HEK293T (cell line): ENCODE measurements at places on chromosomes 16 and 17.

DNA sequence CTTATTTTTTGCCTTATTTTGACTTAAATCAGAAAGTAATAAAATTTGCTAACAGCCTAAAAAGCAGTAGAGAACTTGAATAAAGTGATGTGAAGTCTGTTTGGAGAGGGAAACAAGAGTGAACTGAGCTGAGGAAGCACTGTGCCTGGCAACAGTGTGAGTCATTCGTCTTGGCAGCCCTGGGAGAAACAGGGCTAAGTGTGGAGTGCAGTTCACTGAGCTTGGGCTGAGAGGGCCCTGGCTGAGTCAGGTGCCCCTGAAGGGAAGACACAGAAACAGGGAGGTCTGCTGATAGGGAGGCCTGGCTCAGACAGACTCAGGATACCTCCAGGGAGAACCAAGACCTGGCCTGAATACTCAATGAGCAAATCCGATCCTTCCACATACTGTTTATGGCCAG is 132.1 kb downstream of the HS3ST4 start:
- DNase-seq = no peak

- DNase-seq = no peak
These were observed 588 bp downstream of the C16orf92 start for GRCh38 chr16:30023586-30023985.

DNA sequence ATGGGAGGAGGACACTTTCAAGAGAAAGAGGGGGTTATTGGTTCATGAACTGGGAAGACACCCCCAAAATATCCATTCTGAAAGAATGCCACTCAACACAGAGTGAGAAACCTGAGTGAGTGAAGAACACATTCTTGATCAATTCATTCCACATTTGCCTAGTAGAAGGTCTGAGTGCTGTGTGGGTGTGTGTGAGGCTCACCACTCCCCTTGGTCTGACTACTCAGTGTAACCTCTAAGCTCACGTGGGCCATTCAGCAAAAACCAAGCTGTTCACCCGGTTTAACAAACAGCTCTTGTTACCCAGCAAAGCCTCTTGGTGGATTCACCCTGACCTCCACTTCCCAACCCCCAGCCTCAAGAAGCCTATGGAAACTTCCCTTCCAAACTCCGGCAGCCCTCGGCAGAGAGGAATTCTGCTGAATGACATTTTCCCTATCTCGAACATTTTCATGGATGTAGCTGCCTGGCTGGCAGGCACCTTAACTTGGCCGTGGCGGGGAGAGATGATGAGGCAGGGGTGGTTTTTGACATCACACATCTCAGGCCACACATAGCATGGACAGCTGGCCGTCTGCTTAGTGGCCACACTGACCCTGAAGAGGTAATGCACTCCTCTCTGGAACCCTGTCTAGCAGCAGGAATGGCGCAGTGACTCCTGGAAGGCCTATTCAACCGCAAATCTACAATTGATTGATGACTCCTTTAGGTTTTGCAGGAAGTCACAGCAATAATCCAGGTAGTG is 11.6 kb downstream of the ST6GALNAC1 start:
- DNase-seq = no peak

DNA sequence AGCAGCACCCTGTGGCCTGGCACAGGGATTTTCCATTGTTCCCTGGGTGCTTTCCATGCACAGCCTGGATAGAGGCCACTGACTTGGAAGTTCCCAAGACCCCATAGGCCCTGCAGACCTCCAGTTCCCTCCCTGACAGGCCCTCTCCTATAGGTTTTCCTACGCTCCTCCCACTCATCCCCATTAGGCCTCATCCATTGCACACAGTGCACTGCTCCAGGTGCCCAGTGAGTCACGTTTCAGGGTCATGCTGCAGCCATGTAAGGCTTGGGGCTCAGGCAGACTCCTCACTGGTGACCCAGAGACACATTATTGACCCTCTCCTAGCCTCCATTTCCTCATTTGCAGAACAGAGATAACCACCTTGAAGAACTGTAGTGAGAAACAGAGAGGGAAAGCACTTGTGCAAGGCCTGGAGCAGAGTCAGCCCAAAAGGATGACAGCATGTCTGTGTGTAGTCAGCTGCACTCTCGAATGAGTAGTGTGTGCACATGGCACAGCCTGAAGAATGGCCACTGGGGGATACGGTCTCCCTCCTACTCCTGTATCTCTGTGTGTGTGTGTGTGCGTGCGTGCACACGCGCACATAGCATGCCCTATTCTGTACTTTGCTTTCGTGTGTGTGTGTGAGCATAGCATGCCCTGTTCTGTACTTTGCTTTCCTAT is 26.8 kb downstream of the DRC3 start:
- no peak for DNase-seq

DNA sequence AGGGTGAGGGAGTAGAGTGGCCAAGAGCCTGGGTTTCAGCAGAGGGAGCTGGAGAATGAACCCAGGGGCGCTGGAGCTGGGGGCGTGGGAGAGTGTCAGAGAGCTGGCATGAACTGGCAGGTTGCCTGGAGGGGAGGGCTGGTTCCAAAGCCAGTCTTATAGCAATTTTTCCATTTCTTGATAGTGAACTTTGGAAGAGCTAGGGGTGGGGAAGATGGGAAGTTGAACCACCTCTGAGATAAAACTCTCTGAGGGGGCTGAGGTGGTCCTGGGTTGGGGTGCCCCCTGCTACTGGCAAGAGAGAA is 36.9 kb downstream of the ADGRG5 start:
- no peak for DNase-seq

GRCh38 chr17:50372222-50372757 is 694 bp downstream of the MRPL27 start:
- DNase-seq = no peak

- no peak for DNase-seq
These were observed 26.2 kb upstream of the SSTR2 start for GRCh38 chr17:73138541-73139138.

DNA sequence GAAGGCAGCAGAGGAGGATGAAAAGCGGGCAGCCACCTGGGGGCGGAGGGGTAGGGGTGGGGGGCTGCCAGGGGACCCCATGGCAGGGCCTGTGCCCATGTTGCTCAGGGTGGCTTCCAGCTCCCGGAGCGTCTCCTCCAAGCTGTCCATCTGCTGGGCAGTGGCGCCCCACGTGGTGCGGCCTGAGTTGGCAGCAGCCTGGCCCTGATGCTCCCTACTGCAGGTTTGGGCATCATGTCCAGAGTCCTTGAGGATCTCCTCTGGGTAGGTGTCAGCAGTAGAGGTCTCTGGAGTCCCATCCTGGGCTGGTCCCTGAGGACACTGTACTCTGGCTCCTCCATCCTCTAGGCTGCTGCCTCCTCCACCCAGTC is 60.9 kb downstream of the SRCIN1 start:
- no peak for DNase-seq

GRCh38 chr17:75011401-75012095 is 922 bp upstream of the MRPL58 start:
- DNase-seq = peak; percentile 52

DNA sequence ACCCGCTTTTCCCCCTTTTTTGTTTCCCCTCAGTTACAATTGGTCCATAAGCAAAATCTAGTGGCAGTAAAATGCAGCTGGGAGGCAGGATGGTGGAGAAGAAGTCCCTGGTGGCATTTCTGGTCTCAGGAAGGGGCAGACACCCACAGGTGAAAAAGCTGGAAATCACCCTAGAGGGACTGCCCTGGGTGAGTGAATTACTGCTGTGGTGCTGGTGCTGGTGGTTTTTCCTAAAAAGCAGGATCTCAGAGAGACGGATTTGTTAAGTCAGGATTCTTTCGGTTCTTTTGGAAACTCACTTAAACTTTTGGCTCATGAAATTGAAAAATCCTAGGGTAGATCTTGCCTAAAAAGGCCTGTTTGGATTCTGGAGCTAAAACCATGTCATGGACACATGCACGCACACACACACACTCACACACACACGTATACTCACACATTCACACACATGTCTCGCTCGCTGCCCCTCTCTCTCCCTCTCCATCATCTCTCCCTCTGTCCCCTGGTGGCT is 65.8 kb downstream of the NKD1 start:
- no peak for DNase-seq

- DNase-seq = no peak
These were observed 1.2 kb downstream of the CYBC1 start for GRCh38 chr17:82449131-82449882.

- no peak for DNase-seq
These were observed 170.2 kb downstream of the RAB11FIP4 start for GRCh38 chr17:31561469-31562375.

- DNase-seq = no peak
These were observed 104.3 kb downstream of the ADAMTS18 start for GRCh38 chr16:77330332-77331042.

DNA sequence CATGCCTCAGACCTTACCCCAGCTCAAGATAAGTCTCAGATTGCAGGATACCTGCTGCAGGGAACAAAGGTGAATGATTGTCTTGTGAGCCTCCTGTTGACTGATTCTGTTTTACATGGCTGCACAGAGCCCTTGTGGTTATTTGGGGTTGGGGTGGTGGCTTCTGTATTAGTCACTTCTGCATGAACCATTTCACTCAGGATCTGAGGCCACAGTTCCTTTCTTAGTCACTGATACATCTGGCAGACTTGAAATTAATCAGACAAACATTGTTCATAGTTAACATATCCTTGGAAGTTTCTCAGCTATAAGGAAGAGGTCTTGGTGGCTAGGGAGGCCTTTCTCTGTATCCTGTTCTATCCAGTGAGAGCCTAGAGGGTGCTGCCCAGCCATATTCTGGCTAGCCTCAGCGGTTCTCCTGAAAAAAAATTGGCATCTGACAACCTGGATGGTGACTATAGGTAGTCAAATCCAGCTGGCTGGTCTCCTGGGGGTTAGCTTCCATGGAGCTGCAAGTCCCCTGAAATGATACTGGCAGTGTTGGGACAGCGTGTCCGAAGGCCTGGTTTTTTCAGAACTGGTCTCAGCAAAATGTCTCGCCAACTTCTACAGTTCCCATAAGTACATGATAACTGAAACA is 8.4 kb upstream of the PLK1 start:
- DNase-seq = no peak

DNA sequence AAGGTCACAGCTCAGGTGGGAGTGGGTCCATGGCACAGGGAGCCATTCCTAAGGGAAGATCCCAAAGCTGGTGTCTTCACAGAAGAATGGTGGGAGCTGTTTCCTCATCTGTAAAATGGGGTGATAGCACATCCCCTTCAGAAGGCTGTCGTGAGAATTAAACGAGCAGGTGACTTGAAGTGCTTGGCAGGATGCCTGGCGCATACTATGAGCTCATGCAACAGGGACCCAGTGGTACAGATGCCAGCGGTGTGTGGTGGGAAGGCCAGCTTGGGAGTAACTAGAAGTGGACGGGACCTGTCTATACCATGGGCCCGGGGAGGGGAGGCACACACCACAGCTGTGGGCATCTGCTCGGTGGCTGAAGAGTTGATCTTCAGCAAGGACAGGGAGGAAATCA is 189.3 kb upstream of the TNRC6C start:
- no peak for DNase-seq

DNA sequence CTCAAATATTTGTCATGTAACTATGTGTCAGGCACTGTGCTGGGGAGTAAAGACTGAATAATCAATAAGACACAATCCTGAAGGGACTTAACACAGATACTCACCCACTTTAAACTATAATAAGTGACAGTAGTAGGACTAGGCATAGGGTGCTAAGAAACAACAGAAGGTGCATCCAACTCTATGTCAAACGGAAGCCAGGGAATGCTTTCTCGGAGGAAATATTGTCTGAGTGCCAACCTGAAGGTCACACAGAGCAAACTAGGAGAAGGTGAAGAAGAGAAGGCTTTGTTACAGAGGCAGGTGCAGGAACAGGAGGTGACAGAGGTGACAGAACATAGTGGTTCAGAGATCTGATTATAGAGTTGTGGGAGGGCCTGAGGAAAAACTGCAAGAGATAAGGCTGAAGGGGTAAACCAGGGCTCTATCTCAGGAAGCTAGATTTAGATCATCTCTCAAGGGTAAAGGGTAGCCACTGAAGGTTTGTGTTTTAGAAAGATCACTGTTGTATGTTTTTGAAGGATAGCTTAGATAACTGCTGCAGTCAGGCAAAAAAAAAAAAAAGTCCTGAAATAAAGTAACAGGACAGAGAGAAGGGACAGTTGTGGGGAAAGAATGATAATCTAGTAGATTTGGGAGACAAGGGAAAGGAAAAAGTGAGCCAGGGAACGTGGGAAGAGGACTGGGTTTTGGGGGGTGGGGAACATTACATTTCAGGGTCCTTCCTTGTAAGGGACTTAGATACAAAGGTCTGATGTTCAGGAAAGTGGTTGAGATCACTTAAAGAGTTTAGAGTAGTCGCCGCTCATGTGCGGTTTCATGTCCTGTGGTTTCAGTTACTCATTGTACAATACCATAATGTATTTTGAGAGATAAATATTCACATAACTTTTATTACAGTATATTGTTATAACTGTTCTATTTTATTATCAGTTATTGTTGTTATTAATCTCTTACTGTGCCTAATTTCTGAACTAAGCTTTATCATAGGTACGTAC is 85.6 kb upstream of the NETO2 start:
- no peak for DNase-seq

DNA sequence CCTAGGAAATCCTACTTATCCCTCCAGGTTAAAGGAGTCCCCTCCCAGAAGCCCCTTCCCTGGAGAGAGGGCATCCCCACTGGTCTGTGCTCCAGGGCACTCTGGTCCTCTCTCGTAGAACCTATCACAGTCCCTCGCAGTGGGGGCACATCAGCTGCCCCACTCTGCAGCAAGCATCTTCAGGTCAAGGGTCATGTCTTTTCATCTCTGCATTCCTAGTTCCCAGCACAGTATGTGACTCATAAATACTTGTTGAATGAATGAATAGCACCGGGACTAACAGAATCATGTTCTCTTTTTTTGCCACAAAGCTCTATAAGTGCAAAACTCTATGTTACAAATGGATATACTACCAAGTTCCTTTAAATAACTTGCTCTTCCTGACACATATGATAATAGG is 36.0 kb downstream of the RNF157 start:
- no peak for DNase-seq

DNA sequence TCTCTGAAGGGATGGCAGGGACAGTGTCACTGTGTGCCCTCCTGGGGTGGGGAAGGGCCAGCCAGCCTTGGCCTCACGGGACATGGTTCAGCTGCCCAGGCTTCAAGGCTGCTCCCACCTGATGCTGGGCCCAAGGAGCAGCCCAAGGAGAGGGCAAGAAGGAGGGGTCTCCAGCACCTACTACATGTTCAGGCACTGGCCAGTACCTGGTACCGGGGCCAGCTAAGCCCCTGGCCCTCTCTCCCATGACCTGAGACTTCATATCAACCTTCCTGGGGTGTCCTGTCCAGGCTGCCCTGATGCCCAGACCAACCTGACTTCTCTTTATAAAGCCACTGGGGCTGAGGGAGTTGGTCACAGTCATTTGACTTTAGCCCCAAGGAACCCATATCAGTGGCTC is 1.3 kb downstream of the USH1G start:
- no peak for DNase-seq

DNA sequence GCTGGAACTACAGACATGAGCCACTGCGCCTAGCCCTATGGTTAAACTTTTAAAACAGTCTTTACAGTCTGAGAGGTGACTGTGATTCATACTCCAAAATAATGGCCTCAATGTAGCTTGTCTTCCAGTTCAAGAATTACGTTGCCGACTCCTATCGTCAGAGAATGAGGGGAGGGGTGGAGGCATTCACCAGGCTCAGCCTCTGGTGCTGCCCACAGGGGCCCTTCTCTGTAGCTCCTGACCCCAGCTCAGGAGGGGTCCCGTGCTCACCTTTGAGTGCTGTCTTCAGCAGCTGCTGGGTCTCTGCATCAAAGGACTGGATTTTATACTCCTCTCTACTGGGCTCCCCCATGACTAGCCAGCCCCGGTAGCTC is 1.2 kb downstream of the MIF4GD start:
- DNase-seq = no peak
